Activated T-helper 2 cell treated with anti-CD3 and anti-CD28 coated beads, Interferon-gamma antibody, Interleukin-2, Interleukin-4, amounts not matched to agents 10 μg/mL and 5 μg/mL and 100 μg/mL, durations not matched to agents 14 hours and 24 hours and 36 hours (primary cell): ENCODE measurements at places on chromosomes 1 and 21. TPM values are rescaled to one million over a fixed set of nuclear protein-coding genes. Genes with fewer than 3 reads are reported as not detected.

- no peak for DNase-seq
These were observed 55.7 kb upstream of the SYNC start for GRCh38 chr1:32758177-32758794.

GRCh38 chr1:233679030-233679429 lies 65.1 kb downstream of the KCNK1 start:
- no peak for DNase-seq

- no peak for DNase-seq
These were observed 19.4 kb downstream of the MX1 start for GRCh38 chr21:41445465-41445862.

- DNase-seq: no peak
These were observed 95.2 kb downstream of the NTPCR start for GRCh38 chr1:233045588-233045987.

DNA sequence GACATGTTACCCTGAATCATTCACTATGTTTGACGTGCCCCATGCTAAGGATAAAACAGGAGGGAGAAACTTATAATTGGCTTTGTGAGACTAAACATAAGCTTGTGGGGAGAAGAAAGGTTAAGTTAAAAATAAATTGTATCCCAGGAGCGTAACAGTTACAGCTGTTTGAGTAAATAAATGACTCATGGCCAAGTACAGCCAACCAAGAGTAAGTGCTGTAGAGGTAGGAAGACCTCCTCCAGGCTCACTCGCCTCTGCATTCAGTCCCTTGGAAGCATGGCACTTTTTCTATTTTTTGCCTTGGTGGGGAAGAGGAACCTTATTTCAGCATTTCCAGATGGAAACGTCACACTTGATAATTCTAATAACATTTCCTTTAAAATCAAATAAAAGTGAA lies 116.5 kb downstream of the ZP4 start:
- no peak for DNase-seq

DNA sequence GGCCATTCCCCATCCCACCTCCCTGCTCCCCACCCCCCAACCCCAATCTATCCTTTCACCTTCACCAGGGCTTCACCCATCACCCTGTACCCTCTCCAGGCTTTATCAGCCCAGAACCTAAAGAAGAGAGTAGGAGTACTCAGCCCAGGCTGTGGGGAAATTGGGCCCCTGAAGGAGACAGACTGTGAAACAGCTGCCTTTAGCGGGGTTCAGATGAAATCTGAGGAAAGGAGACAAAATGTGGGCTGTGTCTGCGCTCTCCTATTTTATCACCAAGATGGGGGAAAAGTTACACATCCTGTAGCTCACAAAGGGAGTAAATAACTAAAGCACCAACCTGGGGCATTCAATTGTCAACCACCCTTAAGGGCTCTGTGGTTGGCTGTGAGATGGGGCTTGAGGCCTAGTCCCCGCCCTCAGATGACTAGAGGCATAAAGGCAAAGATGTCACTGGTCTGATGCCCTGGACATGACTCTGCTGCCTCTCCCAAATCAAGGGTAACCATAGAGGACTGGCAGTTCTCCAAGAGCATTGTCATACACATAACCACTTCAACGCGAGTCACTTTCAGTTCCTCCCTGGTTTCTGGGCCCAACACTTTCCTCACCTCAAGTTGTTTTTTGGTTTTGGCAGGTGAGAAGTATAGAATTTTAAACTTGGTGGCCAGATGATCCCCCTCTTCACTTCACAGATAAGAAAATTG lies 30.0 kb downstream of the SLC27A3 start:
- peak; percentile 55 for DNase-seq

Gene CFHR2
- total RNA-seq: not detected in 2 replicates

Gene SPATA21
- total RNA-seq: not detected in 2 replicates

Gene LCE1B
- not detected in 2 replicates for total RNA-seq
